Activated CD8-positive, alpha-beta T cell treated with anti-CD3 and anti-CD28 coated beads for 36 hours (primary cell): ENCODE measurements at places on chromosomes 3 and 15. TPM values are rescaled to one million over a fixed set of nuclear protein-coding genes. Genes with fewer than 3 reads are reported as not detected.
A peak's percentile ranks its signal among the peaks of the same experiment; 100 is the strongest.

GRCh38 chr3:16807391-16807790 is 77.4 kb upstream of the PLCL2 start:
- H3K36me3 ChIP-seq: no peaks in the 10 kb centered on the region
- H3K4me3 ChIP-seq: no peak overlapping the region
- no peak for DNase-seq
- no peak overlapping the region for H3K27ac ChIP-seq
- peaks cover 17% of the 10 kb centered on the region for H3K4me1 ChIP-seq
- no peaks in the 10 kb centered on the region for H3K27me3 ChIP-seq

The FBXO40 gene
- not detected for total RNA-seq

GRCh38 chr3:5437783-5438323 is 250.3 kb downstream of the EDEM1 start:
- no peaks in the 10 kb centered on the region for H3K36me3 ChIP-seq
- no peak for DNase-seq
- no peak overlapping the region for H3K4me3 ChIP-seq
- no peaks in the 10 kb centered on the region for H3K4me1 ChIP-seq
- H3K27ac ChIP-seq: no peak overlapping the region

DNA sequence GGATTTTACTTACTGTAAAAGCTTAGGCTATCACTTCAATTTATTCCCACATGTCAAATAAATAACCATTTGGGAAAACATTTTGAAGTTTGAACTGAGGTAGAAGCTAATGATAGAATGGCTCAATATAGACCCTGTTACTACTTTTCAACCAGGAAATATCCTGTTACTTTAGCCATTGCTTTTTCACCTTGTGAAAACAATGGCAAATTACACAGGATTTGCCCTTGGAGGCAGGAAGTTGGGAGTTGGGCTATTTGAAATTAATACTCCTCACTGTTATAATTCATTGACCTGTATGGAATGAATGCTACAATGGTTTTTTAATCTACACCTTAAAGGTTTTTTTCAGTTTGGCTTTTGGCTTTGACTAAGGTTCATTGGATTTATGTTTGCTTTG is 98.1 kb upstream of the UBE2E2 start:
- no peak overlapping the region for H3K27ac ChIP-seq
- no peaks in the 10 kb centered on the region for H3K36me3 ChIP-seq
- H3K27me3 ChIP-seq: no peaks in the 10 kb centered on the region
- H3K4me3 ChIP-seq: no peak overlapping the region
- DNase-seq: no peak
- no peaks in the 10 kb centered on the region for H3K4me1 ChIP-seq

DNA sequence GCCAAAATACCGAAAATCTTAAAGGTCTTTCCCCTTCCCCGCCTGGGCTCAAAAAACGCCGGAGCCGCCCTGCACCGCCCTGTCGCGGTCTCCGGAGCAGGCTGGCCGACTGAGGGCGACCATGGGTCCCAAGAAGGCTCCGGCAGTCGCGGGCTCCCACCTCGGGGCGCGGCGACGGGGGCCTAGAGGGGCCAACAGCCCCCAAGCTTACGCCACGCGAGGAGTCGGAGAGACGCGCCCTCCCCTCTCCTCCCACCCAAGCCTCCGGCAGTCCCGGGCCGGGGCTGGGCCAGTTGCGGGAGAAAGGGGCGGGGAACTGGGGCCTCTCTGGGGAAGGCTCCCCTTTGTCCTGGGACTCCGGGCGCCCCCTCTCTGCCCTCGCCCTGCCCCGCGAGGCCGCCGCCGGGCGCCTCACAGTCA is 69.2 kb downstream of the GOLGA8B start:
- DNase-seq: peak; percentile 40
- peaks cover 19% of the 10 kb centered on the region for H3K4me1 ChIP-seq
- H3K27me3 ChIP-seq: peaks cover 50% of the 10 kb centered on the region
- H3K27ac ChIP-seq: no peak overlapping the region

DNA sequence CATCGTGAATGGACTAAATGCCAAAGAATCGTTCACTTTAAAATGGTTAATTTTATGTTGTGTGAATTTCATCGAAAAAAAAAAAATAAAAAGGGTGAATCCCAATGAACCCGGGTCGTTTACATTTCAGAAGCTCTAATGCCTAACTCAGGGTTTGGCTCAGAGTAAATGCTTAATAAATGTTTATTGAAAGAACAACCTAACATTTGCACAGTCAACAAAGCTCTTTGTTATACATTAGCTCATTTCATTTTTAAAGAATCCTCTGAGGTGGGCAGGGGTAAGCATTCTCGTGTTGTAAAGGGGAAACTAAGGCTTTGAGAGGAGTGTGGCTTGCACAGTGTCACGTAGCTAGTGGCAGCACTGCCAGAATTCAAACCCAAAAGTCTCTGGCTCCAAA is 109.5 kb downstream of the RPLP1 start:
- H3K4me3 ChIP-seq: no peak overlapping the region
- no peak overlapping the region for H3K27ac ChIP-seq
- peaks cover 3% of the 10 kb centered on the region for H3K27me3 ChIP-seq
- no peak for DNase-seq
- no peaks in the 10 kb centered on the region for H3K36me3 ChIP-seq

DNA sequence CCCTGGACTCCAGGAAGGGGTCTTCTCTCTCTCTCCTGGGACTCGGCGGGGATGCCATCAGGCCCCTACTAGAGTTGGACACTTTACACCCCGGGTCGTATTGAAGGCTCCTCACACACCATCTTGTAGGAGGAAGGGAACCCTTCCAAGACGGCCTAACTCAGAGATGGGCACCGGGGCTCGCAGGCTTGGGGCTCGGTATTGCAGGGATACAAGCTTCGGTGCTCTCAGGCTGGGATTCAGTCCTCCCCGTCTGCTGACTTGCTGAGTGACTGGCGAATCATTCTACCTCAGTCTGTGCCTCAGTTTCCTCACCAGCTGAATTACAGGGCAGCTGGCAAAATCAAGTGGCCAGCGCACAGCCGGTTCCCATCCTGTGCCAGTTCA is 419 bp upstream of the CALML4 start:
- H3K27ac ChIP-seq: no peak overlapping the region
- no peak overlapping the region for H3K4me3 ChIP-seq
- H3K27me3 ChIP-seq: no peaks in the 10 kb centered on the region
- peaks cover 12% of the 10 kb centered on the region for H3K36me3 ChIP-seq
- DNase-seq: no peak

GRCh38 chr15:33113666-33114373 is 80.7 kb downstream of the FMN1 start:
- no peaks in the 10 kb centered on the region for H3K36me3 ChIP-seq
- H3K27me3 ChIP-seq: no peaks in the 10 kb centered on the region
- no peak overlapping the region for H3K4me3 ChIP-seq
- DNase-seq: no peak
- no peak overlapping the region for H3K27ac ChIP-seq
